AG10803 (cell line): ENCODE measurements at places on chromosomes 11 and 22.

DNA sequence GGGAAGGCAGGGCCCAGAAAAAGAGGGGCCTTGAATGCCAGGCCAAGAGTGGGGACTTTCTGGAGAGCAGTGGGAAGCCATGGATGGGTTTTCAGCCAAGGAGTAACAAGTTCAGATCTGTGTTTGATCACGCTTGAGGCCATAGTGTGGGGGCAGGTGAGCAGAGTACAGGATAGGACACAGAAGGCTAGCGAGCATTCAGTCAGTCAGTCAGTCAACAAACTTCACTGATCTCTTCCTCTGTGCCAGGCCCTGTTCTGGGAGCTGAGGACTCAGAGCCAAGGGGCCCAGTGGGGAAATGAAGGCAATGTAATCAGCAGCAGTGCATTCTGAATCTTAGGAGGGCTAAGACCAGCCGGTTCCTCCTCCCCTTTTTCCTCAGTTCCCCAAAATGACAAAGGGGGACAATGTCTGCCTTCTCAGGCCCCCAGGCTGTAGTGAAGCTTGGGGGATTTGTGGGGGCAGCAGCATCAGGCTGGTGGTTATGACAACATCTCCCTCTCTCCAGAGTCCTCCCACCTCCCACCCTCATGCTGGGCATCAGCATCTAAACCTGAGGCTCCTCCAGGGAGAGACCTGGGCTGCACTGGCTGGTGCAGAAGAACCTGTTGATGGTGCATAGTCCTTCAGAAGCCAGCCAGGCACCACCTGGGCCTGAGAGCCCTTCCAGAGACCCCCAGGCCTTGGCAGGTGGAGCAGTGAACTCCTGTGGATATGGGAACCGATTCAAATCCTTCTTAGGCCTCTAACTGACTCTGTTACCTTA, 42.9 kb upstream of the TPBGL start:
- no peak for DNase-seq

GRCh38 chr22:50165436-50166123, 5.0 kb upstream of the PANX2 start:
- no peak for DNase-seq

- DNase-seq = peak; percentile 68
Observed at GRCh38 chr11:110093407-110094297, 460 bp downstream of the ZC3H12C start.

GRCh38 chr22:47369020-47369419, 606.6 kb downstream of the TBC1D22A start:
- DNase-seq = no peak

DNA sequence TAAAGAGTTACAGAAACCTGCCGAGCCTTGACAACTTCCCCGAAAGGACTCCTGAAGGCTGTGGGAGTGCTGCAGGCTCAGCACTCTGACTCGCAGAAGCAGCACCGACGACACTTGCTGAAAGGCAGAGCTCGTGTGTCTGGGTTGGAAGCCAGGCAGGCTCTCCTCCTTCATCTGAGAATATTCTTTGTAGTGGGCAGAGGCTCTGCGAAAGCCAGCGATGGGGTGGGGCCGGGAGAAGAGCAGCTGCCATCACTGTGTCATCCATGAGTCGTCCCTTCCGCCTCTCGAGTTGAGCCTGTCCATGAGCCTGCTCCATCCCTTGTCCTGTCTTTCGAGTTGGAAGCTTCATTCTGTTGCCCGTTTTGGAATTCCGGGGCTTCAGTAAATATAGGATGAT, 11.9 kb downstream of the GLB1L2 start:
- DNase-seq = no peak

- DNase-seq = no peak
Observed at GRCh38 chr11:113923572-113923971, 19.0 kb downstream of the HTR3B start.

GRCh38 chr11:66467756-66468155, 1.1 kb downstream of the PELI3 start:
- DNase-seq = no peak

GRCh38 chr11:10875430-10876021, 17.7 kb upstream of the ZBED5 start:
- DNase-seq = no peak

DNA sequence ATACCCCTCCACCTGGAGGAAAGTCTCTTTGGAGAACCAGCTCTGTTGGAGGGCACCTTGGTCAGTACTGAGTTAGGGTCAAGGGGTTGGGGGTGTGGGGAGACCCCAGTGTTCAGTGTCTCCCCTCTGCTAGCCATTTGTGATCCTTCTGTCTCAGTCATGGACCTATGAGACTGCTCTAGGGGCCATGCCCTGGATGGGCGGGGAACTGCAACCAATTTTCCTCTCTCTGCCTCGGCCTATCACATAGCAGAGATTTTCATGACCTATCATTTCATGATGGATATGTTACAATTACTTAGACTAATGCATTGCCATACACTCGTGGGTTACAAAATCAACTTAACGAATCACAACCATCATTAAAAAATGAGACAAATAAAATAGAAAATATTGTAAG, 7.4 kb downstream of the OTOG start:
- DNase-seq = no peak

DNA sequence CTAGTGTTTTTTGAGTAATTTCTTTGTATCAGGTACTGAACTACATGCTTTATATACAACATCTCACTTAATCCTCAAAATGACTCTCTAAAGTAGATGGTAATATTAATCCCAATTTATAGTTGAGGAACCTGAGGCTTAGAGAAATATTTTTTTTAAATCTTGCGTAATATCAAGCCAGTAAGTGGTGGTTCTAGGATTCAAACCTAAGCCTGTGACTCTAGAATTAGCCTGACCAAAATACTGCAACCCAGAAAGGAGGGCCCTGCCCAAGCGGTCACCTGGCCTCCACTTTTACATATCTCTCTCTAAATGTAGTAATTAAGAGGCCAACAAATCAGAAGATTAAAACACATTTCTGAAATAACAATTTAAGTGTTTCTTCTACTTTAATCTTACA, 28.6 kb downstream of the SLC36A4 start:
- DNase-seq = no peak

DNA sequence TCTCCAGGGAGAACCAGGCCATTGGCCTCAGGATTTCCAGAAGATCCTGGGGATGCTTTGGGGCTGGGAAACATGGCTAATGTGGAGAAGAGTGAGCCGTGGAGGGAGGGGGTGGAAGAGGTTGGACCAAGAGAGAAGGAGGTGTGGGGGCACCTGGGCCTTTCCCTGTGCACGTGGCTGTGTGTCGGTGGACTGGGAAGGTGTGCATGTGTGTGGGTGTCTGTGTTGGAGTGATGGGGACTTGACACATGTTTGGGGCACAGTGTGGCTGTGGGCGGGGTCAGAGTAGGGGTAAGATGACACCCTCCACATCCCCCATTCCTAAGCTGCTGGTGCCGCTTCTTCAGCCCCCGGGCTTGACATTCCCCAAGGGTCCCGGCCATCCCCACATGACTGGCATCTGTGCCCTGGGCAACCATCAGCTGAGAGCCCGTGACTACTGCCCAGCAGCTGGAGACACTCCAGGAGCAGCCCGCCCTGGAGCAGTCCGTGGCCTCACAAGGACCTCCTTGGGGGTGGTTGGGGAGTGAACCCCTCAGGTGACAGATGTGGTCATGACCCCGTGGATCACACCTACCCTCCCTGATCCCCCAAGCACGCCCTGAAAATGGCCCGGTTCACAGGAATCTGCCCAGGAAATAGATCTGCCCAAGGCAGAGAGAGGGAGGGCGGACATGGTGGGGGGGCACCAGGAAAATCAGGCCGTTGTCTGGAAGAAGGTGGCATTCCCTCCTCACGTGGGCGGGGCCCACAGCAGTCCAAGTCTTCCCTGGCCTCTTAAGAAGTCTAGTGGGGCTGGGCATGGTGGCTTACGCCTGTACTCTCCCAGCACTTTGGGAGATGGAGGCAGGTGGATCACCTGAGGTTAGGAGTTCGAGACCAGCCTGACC, 34.8 kb upstream of the SOX10 start:
- no peak for DNase-seq

GRCh38 chr11:128909438-128910125, 18.4 kb downstream of the KCNJ5 start:
- DNase-seq = no peak

DNA sequence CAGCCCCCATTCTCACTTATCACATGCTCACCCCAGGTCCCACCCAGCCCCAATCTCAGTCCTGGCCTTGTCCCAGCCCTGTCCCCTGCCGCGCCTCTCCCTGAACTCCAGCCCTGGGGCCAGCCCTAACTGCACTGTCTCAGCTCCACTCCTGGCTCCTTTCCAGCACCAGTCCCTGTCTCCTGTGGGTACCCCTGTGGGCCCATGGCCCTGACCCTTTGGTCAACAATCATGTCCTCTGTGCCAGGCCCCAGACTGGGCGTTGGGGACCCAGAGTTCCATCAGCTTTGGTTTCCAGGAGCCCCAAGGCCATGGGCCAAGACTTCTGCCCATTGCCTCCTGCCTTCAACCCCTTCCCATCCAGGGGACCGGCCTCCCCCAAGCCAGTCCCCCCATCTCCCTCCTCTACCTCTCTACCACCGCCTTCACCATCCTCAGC, 757 bp downstream of the SPI1 start:
- no peak for DNase-seq

- DNase-seq = peak; percentile 16
Observed at GRCh38 chr11:17767301-17767885, 32.8 kb downstream of the KCNC1 start.

DNA sequence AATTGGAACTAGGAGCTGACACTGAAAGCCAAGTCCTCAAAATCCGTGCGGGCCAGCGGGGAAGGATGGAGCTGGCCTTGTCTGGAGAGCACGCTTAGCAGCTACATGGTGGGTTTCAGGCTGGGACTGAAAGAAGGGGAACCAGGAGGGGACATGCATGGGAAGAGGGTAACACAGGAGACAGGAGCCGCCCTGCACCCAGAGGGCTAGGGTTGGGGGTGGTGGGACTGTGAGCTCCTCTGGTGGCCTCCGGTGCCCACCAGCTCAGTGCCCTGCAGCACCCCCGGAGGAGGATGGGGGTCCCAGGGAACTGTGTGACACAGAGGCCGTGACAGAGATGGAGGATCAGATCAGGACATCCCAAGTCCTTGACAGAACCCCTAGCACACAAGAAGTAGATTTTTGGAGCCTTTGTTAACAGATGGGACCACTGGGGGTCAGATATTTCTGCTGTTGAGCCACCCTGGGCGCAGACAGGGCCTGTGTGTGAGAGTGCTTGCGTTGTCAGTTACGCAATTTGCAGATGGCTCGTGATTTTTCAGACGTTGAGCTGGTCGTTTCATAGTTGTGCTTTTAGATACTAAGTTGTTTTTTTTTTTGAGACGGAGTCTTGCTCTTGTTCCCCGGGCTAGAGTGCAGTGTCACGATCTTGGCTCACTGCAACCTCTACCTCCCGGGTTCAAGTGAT, 21.3 kb upstream of the GRAMD4 start:
- peak; percentile 30 for DNase-seq

DNA sequence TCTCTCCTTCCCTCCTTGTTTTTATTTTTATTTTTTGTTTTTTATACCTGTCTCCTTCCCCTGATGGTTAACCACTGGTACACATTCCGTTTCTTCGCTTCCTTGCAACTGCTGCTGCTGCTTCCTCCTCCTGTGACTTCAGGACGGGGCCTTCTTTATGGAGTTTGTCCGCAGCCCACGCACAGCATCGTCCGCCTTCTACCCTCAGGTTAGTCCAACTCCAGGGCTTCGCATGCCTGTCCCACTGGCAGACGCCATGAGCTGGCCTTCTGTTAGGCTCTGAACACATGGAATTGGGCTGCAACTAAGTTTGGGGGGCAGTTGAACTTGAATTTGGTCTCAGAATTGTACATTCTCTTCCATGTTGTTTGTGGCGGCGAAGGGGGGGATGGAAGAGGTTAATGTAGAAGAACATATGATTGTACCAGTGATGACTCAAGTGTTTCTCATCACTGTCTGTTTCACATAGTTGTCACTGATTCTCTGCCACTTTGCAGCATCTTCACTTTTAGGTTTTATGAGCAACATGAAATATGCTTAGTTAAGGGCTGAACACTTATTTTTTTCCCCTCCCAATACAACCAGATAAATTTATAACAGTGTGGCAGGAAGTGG, 83.0 kb upstream of the YWHAH start:
- no peak for DNase-seq

GRCh38 chr22:28841111-28841510, 40.7 kb upstream of the XBP1 start:
- no peak for DNase-seq

DNA sequence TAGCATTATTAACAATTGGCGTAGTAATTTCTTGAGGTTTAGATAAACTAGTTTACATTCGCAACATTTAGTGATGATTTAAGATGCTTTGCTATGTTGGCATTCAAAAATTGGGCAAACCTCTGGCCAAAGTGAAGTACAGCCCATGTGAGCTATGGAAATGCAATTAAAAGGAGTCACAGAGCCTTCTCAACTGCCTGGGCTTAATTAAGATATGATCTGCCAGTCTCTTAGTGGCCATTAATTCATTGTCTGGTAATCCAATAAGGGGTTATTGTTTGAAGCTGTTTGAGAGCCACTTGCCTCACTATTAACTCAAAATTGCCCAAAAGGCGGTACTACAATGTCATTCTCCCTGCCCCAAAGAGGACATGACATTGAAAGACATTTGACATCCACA, 608.9 kb downstream of the NTM start:
- no peak for DNase-seq

- no peak for DNase-seq
Observed at GRCh38 chr22:21589396-21589795, 21.9 kb downstream of the UBE2L3 start.

GRCh38 chr11:76824980-76825725, 35.6 kb upstream of the ACER3 start:
- DNase-seq = peak; percentile 42

- no peak for DNase-seq
Observed at GRCh38 chr11:95305705-95306104, 74.7 kb upstream of the SESN3 start.

GRCh38 chr11:11988099-11988651, 20.3 kb downstream of the DKK3 start:
- peak; percentile 52 for DNase-seq

DNA sequence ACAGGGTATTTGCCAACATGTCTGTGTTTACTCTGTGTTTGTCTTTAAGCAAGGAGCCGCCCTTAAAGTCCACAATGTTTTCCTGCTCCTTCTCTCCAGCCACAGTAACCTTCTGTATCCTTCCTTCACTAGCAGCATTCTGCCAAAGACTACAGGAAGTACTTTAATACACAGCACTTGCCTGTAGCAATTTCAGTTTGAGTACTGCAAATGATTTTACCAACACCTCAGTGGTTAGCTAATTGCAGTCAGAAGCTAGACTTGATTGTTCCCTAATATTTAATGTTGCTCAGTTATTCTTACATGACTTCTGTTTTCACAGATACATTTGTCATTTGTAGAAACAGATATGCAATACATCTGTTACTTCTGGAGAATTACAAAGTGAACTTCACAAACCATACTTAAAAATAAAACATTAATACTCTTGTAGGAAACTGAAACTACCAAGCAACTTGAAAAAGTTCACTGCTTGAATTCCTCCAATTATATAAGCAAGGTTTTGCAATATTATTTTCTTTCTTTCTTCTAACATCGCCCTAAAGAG, 69.1 kb downstream of the FCHSD2 start:
- DNase-seq = peak; percentile 34

GRCh38 chr11:124762624-124763155, 600 bp upstream of the ESAM start:
- no peak for DNase-seq
